Effector memory CD8-positive, alpha-beta T cell (primary cell): ENCODE measurements at places on chromosomes 2 and 18.

- no peak for DNase-seq
These were observed 131.3 kb downstream of the PRPF40A start for GRCh38 chr2:152585830-152586484.

DNA sequence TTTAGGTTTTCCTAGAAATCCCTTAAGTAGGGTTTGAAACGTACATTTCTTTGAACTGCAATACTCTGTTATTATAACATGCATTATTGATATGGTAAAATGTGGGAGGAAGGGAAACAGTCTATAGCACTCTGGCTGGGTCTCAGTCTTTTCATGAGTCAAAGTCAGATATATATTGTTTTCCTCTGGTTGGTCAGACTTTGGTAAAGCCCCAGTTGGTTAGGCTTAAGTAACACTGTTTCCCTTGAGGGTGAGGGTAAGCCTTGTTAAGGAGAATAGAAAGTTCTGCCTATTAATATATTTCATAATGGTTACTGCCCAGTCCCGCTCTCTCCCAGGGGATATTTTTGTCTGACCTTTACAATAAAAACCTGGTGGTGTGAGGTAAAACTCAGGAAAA lies 44.7 kb upstream of the TNP1 start:
- DNase-seq: no peak

DNA sequence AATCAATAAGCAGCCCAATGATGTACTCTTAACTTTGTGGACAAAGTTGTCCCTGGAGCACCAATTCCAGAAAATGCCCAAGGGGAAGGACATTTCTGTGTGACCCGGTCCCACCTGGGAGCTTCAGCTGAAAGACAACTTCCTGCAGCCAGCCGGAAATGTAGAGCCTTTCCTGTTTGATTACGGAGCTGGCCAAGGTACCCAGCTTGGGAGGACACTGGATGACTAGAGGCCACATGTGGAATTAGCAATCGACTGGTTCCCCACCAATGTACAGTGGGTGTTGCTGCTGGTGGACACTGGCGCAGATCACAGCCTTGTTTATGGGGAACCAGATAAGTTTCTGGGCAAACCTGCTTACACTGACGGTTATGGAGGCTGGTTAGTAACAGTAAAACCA lies 53.0 kb upstream of the ZC3H15 start:
- DNase-seq: no peak

DNA sequence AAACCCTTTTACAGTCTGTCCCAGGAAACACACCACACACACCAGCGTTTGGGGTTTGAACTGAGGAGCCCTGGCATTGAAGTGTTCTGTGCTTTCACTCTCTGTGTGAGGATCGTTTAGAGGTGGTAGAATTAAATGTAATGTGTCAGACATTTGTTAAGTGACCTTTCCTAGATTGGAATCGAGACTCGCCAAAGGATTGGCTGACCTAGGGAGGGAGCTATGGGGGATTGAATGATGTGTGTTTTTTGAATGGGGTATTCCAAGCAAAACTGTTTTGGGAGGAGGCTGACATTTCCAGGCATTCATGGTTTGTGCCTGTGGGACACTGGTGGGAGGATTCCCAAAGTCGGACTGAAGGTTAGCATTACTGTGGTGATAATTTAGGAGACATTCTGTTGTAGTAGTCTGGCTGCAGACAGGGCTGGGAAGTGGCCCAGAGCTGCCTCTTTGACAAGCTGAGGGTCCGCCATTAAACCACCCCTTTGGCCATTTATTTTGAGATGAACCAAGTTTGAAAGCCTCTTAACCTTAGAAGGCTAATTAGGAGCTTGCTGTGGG lies 1.7 kb downstream of the MYO1B start:
- DNase-seq: no peak

DNA sequence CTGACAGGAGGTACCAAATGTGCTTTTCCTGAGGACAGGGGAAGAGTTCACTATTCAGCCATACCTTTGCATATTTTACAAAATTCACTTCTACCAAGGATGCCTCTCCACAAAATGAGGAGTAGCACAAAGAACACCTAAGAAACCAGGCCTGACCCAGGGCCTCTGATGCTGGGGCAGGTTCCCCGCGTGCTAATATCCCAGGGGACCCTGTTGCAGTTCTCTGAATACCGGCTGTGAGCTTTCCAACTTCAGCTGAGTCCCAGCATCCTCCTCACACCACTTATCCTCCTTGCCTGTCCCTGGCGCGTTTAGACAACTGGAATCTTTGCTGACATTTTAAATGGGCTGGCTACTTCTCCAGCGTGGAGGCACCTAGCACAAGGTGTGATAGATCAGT lies 142.3 kb downstream of the BCL2 start:
- DNase-seq: no peak

DNA sequence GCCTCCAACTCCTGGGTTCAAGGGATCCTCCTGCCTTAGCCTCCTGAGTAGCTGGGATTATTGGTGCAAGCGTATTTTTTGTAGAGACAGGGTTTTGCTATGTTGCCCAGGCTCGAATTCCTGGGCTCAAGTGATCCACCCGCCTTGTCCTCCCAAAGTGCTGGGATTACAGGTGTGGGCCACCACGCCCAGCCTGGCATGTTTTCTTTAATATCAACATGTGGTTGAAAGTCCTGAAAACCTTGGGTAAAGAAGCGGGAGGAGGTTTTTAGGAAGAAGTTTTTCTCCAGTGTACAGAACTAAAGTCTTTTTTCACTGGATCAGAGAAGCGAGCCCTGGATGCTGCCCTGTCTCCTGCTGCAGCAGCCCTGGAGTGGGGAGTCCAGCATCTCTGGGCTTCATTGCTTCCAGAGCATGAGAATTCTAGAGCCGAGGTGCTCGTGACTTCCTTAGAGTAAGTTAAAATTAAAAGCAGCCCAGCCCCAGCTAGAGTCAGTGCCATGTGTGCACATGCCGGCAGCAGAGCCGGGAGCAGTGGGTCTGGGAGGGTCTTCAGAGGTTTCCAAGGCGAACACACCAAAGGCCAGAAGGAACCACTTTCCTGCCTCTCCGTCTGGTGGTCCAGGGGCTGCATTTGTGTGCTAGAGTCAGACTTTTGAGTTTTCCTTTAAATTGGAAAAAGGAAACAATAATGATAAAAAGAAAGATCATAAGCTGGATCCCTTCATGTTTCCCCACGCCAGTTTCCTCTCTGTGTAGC lies 31.2 kb downstream of the ITGB1BP1 start:
- no peak for DNase-seq

DNA sequence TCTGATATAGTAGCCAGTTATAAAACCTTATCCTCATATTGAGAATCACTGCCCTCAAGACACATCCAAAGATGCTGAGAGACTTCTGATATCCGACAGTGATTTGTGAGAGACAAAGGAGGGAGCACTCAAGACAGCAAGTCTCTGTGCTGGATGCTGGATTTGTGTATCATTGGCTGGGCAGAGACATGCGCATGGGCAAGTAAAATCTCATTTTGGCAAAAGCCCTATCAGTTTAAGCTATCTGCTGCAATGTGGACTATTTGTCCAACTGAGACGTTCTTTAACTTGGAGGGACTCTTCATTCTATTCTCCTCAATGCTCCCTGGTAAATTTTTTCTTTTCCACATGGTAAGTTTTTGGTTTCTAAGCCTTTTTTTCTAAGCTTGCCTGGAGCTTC lies 107.5 kb downstream of the SS18 start:
- no peak for DNase-seq

DNA sequence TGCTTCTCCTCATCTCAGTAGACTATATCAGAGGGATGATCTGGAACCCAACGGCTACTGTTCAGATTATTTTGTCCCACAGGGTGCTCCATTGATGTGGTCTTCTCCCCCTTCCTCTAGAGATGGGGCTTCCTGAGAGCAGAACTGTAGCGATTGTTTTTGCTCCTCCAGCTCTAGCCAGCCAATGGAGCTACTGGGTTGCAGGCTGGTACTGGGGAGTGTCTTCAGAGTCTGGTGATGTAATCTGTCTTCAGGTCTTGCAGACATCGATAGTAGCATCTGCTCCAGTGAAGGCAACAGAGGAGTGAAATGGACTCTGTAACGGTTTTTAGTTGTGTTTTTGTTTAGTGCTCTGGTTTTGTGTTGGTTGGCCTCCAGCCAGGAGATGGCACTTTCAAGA lies 621.9 kb downstream of the RNF144A start:
- DNase-seq: no peak

DNA sequence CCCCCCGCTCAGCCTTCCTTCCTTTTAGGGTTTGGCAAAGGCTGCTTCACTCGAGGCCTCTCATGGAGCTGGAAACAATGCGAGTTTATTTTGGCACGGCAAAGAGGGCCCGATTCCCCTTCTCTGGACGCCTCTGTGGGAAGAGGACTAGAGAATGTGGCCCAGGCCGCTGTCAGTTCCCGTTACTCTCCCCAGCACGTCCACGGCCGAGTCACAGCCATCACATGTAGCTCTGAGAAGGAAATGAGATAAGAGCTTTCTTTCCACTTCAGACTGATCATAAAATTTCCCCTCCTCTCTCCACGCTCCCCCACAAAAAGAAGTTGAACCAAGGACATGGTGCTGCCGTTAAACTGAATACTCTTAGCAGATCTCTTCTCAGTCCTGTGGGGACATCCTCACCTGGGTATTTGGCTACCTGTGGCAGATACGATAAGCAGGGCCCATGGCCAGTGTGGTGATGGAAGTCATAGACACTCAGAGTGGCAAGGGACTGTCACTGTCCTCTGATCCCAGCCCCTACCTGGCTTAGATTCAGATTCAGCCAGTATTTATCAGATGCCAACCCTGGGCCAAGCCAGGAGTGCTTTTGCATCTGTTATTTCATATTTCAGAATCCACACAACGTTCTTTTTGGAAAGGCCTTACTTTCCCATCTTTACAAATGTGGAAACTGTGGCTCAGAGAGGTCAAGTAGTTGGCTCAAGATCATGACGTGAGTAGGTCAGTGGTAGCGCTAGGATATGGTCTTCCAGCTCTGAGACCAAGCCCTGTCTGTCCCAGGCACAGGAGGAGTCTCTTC lies 101.2 kb downstream of the MCFD2 start:
- DNase-seq: no peak

GRCh38 chr2:171979103-171979502 lies 20.6 kb upstream of the METAP1D start:
- DNase-seq: no peak

DNA sequence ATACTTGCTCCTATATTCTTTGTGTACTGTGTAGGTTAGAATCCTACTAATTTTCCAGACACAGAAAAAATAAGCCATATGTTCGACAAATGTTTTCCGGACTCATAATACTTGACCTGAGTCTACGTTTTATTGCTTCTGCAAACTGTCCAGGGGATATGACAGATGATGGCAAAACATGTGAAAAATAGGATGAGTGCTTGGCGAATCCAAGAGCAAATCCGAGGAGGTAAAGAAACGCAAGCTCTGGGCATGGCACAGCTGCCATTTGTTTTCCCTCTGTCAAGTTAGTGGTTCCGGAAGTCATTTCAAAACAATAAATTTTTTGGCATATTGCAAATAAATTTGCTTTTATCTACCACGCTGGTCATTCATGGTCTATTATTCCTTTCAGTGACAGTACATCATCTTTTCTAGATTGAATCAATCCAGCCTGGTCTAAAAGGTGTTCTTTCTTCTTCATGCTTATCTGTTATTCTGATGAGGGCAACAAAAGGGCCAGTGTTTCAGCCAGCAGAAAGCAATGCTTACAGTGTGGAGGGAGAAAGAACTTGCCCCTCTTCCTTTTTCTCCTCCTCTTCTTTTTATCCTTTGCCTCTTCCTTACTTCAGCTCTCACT lies 476.1 kb upstream of the SOX11 start:
- no peak for DNase-seq

- no peak for DNase-seq
These were observed 70.6 kb downstream of the CCDC178 start for GRCh38 chr18:33369711-33370449.

DNA sequence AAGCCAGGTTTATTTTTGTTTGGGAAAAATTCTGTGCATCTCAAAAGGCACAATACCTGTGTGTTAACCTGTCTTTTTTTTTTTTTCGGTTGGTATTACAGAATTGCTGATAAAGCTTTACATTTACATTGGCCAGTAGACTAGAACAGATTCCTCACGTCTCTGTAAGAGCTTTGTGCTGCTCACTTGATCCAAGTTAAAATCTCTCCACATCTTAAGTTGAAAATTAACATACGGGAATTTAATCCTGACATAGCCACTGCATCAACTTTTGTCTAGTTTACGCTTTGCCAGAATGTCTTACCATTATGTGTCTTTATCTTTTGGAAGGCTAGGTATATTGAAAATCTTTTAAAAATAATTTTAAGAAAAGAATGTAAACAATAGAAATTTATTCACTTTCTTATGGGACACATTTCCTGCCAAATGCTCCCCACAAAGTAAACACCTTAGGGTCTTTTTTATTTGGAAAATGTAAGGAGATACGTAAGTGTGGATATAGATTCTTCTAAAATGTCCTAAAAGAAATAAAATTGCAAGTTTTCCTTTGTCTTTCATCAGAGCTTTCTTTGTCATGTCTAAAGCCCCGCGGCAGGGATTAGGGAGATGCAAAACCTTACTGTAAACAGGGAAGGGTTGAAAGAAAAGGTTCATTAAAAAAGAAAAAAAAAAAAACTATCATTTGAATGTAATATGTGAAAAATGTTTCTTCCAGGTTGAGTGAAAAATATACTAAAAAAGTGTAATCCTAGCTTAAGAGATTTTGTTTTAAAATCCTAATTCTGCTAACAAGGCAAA lies 912.8 kb downstream of the NRXN1 start:
- no peak for DNase-seq

GRCh38 chr2:27316655-27317412 lies 6.1 kb downstream of the MPV17 start:
- no peak for DNase-seq

DNA sequence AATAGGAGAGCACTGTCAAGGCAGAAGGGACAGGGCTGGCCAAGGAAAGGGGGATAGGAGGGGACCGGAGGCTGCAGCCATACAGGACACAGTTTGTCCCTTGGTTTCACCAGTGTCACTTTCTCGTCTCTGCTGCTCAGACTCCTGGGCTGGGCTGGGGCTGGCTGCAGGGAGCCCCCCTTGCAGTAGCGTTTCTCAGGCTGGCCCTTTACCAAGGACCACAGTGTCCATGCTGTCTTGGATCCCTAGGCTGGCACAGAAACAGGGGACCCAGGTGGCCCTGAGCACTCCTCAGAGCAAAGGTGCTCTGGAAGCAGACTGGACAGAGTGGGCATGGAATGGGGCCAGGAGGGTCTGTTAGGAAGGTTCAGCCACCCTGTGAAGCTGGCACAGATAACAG lies 34.8 kb downstream of the ATOH8 start:
- DNase-seq: no peak

- DNase-seq: no peak
These were observed 223.7 kb downstream of the DCDC2C start for GRCh38 chr2:3927031-3927430.
